ENCODE measurements at places on chromosomes 12 and 14. TPM values are rescaled to one million over a fixed set of nuclear protein-coding genes. Genes with fewer than 3 reads are reported as not detected.

ENDOU gene
- total RNA-seq = not detected

LRTM2 gene
- 11.3 TPM for total RNA-seq

LRRC74A gene
- not detected for total RNA-seq

SCN8A gene
- 74.3 TPM for total RNA-seq

KLRF1 gene
- 0.46 TPM for total RNA-seq

EXOC3L4 gene
- 0.46 TPM for total RNA-seq

CCDC196 gene
- not detected for total RNA-seq

SLC10A1 gene
- not detected for total RNA-seq

PRB2 gene
- total RNA-seq = not detected

TAS2R8 gene
- total RNA-seq = 0.69 TPM

MMP19 gene
- not detected for total RNA-seq

DBX2 gene
- total RNA-seq = 6.9 TPM
